ENCODE measurements at places on chromosomes 16 and 17.

DNA sequence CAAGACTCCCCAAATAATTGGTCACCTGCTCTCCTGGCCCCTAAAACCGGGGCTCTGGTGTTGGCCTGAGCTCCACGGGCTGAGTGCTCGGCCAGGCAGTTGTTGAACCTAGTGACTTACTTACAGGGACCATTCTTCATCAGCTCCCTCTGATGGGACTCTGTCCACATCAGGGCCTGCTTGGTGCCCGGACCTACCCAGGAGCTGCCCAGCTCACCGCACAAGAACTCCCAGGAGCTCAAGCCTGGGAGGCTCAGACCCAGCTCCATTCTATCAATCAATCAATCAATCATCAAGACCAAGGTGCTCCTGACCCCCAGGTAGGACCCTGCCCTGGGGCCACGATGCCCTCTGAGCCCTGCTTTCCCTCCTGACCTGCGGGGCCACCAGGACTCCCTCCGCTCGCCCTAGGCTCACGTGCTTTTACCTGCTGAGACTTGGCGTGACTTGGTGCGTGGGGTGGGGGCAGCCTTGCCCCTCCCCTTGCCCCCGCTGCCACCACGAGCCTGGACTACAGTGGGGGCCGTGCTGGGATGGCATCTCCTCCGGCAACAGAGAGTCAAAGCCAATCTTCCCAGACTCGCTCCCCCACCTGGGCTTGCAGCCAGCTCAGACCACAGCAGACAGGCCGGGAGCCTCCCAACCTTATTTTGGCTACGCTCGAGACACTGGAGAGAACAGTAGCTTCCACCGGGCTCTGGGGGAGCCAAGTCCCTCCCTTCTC, 15.7 kb downstream of the IL34 start:
- no peak for DNase-seq

DNA sequence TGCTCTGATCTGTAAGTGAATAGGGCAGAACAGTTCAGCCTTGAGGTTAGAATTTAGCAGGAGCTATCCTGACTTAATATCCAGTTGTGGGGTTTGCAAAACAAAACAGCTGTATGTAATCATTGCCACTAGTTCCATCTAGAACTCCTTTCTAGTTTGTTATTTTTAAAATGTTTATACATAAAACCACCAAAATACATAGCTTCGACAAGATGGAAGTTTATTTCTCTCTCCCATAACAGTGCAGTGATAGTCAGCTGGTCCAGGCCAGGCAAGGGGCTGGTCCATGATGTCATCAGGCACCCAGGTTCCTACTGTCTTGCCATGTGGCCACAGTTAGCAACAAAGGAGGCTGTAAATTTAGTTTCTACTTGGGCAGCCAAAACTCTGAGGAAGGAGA, 10.5 kb upstream of the PLK1 start:
- no peak for DNase-seq

DNA sequence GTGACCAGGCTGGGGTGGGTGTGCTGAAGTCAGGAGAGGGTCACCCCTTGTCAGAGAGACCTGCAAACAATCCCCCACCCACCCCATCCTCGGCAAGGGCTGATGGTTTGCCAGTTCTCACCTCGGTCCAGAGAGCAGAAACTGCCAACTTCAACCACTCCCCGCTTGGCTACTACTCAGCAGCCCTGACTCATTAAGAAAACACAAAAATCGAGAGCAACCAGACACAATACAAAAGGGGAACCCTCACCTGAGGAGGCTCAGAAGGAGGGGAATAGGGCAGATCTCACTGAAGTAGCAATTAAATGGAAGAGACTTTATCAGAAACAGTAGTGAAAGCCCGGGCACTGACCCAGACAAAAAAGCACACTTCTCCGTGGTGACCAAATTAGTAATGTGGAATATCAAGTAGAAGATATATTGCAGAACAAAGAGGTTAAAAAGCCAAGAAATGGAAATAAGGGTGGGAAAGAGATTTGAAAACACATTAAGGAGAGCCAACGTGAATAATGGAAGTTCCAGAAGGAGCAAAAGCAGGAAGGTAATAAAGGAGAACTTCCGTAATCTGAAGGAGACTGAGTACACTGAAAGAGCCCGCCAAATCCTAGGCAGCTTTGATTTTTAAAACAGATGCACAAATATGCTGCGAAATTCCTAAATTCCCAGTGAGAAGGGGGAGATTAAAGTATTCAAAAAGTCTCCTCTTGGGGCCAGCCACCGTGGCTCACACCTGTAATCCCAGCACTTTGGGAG, 23.6 kb downstream of the CENPV start:
- DNase-seq: no peak

DNA sequence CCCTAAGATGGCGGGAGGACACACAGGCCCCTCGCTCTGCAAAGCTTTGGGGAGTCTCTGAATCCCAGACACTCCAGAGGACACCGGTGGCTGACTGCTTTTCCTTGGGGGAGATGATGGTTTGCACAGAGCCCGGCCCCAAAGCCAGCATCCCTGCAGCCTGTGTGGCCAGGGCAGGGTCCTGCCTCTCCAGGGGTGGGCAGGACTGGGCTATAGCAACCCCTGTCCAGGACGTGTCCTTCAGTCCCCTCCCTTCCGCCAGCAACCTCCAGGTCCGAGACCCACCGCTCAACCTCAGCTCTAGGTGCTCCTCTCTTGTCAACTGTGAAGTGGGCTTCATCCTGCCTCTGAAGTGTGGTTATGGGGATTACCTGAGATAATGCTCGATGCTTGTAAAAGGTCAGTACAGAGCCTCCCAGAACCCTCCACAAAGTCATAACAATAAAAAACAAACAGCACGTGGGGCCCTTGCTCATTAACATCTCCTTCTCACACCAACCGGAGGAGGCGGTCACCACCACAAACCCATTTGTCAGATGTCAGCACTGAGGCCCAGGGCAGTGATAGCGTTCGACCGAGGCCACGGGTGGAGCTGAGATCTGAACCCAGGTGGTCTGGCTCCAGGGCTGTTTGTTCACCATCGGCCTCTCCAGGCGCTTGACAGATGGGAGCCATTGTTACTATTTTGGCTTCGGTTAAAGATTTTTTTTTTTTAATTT, 304.8 kb downstream of the IRF8 start:
- DNase-seq: no peak

DNA sequence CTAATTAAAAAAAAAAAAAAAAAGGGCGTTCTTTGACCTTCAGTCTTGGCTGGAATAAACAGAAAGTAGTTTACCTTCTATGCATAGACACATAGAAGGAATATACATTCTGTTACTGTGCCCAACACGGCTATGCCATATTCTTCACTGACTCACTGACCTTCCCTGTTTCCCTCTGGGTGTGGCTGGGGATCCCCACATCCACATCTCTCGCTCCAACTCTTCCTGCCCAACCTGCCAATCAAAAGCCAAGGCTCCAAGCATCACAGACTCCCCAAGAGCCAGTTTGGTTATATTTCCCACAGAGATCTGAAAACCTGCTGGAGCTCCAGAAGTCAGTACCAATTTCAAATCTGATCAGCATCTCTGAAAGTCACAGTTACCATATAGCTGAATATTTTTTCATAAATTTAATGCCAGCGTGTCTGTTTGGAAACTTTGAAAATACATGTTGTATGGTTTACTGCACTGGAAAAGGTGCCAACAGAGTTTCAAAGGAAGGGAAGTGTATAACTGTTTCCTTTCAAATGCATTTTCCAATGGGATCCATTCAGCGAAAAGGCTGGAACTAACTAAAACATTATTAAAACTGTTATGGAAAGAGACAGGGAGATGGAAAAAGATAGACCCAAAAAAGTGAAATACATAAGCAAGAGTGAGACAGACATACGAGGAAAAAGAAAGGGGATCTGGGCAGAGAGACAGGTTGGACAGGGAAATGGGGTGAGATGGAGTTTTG, 91.8 kb downstream of the SMG6 start:
- DNase-seq: no peak

DNA sequence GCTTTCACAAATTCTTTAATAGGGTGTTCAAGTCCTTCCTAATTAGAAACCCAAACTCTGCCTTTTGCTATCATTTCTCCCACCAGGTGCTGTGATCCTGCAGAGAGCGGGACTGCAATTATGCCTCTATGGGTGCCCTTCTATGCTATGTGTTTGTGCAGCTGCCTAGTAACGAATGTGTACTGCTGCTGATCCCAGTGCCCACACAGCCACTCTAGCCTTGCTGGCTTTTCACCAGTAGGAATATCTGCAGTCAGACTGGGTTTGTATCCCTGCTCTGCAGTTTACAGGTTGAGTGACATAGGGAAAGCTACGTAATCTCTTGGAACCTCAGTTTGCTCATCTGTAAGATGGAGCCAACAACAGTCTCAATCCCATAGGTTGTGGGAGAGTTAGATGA, 179.6 kb upstream of the IRX3 start:
- DNase-seq: no peak

DNA sequence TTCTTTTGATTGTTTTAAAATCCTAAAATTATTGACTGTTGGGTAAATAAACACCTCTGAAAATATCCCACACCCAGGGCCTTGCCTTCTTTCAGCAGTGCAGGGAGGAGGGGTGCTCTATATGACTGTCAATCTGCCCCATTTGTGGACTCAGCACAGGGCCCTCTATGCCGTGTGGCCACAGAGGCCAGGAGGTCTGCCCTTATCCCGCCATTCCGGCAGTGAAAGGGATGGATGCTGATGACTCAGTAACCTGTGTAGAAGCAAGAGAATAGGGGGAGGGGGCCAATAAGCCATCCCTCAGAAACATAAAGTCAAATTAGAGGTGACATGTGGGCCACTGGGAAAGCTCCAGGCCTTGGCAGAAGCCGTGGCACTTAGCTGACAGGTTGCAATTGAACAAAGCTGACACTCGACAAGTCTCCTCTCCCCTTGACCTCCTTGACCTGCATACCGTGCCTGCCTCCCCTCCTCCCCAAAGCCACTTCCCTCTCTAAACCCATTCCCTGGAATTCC, 281.4 kb upstream of the DYNLRB2 start:
- no peak for DNase-seq

DNA sequence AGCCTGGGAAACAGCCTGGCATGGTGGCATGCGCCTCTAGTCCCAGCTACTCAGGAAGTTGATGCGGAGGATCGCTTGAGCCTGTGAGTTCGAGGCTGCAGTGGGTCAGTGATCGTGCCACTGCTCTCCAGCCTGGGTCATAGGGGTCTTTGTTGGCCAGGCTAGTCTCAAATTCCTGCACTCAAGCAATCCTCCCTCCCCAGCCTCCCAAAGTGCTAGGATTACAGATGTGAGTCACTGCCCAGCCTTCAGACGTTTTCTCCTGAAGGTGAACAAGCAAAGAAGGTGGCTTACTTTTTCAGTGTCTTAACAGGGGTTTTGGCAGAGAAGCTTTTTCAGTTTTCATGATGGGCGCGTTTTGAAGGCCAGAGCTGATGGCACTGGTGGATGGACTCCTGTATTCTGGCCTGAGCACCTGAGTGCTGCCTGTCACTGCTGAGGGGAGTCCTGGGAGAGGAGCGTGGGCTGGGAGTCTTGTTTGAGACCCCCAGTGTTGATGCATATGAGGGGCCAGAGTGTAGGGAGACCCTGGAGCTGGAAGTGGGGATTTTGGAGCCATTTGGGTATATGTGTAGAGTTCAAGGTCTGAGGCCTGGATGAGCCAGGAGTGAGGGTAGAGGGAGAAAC, 41.4 kb downstream of the FOXK2 start:
- no peak for DNase-seq

GRCh38 chr17:45018848-45019711, 32.4 kb downstream of the DCAKD start:
- no peak for DNase-seq

GRCh38 chr17:7220593-7221277, 997 bp downstream of the ACADVL start:
- DNase-seq: peak; percentile 77

DNA sequence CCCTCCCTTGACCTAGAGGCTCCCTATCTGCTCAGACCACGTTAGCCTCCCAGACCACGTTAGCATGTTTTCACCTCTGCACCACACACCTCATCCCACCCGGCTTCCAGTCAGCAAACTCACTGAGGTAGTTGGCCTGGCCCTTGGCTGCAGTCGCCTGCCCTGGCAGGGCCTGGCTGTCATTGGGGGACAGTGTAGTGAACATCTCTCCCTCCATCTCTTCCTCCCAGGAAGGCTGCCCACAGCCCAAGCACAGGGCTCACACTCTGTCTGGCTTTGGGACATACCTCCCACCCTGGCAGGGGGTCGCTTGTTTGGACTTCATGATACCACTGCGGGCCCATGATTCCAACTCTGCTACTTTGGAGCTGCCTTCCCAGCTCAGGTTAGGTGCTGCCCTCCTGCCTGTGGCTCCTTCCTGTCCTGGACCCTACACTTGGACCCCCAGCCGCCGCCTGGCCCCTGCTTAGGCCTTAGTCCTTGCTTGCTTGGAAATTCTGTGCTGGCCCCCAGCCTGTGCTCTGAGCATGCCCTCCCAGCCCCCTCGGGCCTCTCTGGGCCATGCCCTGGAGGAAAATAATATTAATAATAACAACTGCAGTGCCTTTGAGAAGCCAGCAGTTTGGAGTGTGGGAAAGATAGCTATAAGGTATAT, 167.7 kb downstream of the COPRS start:
- no peak for DNase-seq

DNA sequence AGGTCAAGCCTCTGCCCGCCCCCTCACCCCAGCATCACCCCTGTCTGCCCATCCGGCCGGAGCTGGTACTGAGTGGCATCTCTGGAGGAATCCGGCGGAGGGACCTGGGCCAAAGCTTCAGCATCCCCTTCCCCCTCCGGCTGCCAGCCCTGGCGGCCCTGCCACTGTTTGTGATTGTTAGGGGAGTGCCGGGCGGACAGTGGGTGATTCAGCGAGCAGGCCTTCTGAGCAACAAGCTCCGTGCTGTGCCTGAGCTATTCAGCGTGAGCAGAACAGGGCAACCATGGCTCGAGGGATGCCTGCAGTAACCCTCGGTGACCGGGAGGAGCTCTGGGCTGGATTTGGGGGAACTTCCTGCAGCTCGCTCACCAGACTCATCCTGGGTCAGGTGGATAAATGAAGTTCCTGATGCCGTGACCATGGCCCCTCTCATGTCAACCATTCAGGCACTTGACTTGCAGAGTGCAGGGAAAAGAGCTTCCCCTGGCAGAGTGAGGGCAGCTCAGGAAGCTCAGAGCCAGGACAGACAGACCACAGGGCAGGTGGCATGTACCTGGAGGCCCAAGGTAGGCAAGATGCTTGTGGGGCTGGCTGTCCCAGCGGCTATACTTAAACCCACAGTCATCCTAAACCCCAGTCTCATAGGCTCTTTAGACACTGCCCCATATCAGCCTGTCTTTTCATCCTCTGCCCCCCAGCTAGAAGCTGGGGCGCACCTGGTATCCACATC, 24.3 kb upstream of the MLKL start:
- DNase-seq: no peak

- DNase-seq: peak; percentile 90
These were observed 759 bp upstream of the TP53I13 start for GRCh38 chr17:29567554-29568330.

GRCh38 chr17:61761827-61762226, 101.5 kb downstream of the BRIP1 start:
- DNase-seq: no peak

Data from activated CD8-positive, alpha-beta memory T cell treated with anti-CD3 and anti-CD28 coated beads, Interleukin-2, amount 10 ng/mL, durations not matched to agents 7 days and 5 days (primary cell).